Lung microvascular endothelial cell (primary cell): ENCODE measurements at places on chromosomes 7 and 10.

GRCh38 chr10:86829472-86829871, 73.1 kb downstream of the BMPR1A start:
- no peak for DNase-seq

DNA sequence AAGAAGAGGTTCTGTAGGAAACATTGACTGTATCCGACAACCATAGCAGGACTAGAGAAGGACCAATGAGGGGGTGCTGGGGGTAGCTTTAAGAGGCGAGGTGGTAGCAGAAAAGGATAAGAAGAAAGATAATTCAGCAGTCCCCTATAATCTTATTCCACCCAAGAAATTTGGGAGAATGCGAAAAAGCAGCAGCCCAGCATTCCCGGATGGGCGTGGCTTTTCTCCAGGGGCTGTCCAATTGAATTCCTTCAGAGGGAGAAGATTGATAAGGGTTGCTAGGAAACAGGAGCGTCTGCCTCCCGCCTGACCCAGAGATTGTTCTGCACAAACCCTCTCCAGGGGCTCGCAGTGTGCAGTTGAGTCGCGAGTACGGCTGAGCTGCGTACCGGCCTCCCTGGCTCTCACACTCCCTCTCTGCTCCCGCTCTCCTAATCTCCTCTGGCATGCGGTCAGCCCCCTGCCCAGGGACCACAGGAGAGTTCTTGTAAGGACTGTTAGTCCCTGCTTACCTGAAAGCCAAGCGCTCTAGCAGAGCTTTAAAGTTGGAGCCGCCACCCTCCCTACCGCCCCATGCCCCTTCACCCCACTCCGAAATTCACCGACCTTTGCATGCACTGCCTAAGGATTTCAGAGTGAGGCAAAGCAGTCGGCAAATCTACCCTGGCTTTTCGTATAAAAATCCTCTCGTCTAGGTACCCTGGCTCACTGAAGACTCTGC, at the start of gene GRM3:
Gene GRM3 (plus strand): TSS at position 349 of the 721 bp plus-strand sequence. CDS start 121,237 bp downstream, outside the sequence.
- DNase-seq, result no peak

GRCh38 chr7:88090671-88091070, 129.2 kb downstream of the SRI start:
- peak; percentile 25 for DNase-seq

GRCh38 chr10:79249186-79250121, 97.8 kb upstream of the PPIF start:
- no peak for DNase-seq

DNA sequence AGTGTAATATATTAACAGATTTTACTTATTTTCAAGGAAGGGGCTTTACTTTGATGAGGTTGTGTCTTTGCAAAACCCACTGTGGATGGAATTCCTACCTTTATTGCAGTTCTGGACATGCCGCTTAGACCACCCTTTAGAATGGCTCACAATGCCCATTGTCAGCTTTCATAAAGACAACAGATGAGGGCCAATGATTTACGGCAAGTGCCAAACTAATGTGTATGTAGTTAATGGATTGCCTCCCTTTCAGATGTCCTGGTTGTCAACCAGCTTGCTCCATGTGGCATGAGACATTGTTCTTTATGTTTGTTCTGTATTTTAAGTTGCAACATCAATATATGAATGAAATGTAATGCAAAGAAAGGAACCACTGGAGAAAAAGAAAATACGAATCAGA, 35.0 kb upstream of the ELMO1 start:
- DNase-seq, result no peak

GRCh38 chr10:3783682-3784432, 1.2 kb downstream of the KLF6 start:
- DNase-seq, result peak; percentile 58

DNA sequence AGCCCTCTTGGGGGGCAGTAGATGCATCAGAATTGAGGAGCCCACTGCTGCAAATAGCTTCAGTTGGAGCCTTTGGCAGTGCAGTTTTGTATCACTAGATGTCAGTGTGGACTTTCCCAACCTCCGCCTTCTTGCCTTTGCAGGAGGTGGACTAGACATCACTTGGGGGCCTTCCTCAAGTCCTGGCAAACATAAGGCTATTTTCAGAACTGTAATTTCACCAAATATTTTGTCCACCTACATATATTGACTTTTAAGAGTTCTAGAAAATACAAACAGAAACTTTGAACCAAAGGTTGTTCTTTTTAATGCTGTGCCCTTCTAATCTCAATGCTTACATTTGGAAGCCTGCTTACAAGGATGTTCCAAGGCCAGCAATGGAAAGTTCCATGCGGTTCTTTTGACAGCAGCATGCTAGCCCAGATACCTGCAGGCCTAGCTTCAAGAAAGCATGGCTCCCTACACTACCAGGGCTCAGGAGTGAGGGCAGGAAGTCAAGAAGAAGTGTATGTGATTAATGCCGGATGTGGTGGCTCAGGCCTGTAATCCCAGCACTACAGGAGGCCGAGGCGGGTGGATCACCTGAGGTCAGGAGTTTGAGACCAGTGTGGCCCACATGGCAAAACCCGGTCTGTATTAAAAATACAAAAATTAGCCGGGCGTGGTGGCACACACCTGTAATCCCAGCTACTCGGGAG, 8.0 kb upstream of the ZNRF2 start:
- peak; percentile 60 for DNase-seq

- peak; percentile 86 for DNase-seq
Measured at GRCh38 chr7:114539575-114539974, 125.0 kb downstream of the FOXP2 start.
